Right cardiac atrium (tissue), 5 donors: ENCODE measurements at places on chromosomes 1 and 21. TPM values are rescaled to one million over a fixed set of nuclear protein-coding genes. Genes with fewer than 3 reads are reported as not detected.
A peak's percentile ranks its signal among the peaks of the same experiment; 100 is the strongest.

Gene OR2L5
- not detected for total RNA-seq

Gene ADAMTS1
- 52.3 TPM for total RNA-seq

Gene TCHH
- 0.11 TPM for total RNA-seq

- DNase-seq, result peak; percentile 80
Measured at GRCh38 chr21:42513985-42514882, 582 bp downstream of the SLC37A1 start.

DNA sequence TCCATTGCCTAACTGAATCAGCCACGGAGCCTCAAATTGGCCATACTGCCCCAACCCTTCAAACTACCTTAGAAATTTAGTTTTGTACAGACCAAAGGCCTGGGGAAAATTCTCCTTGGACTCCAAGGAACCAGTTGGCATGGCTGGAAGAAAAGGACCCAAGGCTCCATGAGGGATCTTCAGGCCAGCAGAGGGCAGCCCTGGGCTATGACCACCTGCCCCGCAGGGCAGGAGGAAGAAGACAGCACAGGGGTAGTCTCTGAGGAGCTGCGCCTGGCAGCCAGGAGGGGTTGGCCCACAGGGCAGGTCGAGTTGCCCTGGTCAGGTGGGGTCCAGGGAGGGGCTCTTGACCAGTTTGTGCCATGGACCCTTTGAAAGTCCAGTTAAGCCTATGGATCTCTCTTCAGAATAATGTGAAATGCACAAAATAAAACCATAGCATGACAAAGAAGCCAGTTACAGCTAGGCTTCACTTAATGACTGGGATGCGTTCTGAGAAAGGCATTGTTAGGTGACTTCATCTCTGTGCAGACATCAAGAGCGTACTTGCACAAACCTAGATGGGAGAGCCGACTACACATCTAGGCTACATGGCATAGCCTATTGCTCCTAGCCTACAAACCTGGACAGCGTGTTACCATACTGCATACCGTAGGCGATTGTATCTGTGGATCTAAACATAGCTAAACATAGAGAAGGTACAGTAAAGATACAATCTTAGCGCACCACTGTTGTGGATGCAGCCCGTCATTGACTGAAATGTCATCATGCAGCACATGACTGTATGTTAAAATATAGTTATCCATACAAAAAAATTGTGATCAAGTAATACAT is 26.1 kb downstream of the CACNA1S start:
- DNase-seq, result peak; percentile 40

DNA sequence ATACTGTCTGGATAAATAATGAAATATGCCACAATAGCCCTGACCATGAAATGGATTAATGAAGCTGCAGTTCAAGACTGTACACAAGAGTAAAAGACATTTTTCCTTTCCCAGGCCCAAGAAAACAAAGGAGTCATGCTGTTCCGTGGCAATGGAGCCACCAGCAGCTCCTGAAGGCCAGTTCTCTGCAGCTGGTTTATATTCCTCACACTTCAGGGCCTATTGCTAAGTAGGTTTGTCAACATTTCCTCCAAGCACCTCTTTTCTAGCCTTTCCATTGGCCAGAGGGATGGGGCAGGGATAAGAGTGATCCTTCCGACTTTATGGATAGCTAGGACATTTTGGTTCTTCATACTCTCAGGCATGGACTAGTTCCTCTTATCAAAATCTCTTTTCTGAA is 24.2 kb upstream of the RGL1 start:
- no peak for DNase-seq

DNA sequence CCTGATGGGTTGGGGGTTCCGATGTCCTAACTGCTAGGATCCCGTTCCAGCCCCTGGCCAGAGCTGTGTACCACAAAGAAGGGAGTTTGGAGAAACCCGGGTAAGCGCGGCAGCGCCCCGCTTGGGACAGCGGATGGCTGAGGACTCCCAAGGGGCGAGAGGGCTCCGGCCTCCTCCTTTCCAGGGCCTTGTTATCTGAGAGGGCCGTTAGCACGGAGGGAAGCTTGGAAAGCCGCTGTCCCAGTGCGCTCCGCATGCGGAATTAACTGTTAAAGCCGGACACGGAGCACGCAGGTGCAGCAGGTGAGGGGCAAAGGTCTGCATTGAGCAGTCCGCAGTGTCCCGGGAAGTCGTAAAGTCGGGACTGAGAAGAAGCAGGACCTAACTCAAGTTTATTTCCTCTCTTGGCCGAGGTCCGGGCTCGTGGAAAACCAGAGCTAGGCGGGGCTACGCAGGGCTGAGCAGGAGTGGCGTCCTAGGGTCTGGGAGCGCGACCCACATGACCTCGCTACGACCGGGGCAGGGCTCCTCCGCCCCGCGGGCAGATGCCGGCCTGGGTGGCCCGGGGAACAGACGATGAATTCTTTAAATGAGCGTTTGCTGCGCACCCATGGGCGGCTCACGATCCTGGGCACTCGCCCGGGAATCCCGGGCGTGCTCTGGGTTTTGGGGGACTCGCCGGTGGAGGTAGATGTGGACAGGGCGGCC is 4.5 kb downstream of the LHX4 start:
- no peak for DNase-seq

- peak; percentile 92 for DNase-seq
Measured at GRCh38 chr1:116909512-116910378, at the start of gene PTGFRN. TSS of gene PTGFRN (plus strand) at chr1:116909916. CDS start at chr1:116910204, 288 bp downstream.

DNA sequence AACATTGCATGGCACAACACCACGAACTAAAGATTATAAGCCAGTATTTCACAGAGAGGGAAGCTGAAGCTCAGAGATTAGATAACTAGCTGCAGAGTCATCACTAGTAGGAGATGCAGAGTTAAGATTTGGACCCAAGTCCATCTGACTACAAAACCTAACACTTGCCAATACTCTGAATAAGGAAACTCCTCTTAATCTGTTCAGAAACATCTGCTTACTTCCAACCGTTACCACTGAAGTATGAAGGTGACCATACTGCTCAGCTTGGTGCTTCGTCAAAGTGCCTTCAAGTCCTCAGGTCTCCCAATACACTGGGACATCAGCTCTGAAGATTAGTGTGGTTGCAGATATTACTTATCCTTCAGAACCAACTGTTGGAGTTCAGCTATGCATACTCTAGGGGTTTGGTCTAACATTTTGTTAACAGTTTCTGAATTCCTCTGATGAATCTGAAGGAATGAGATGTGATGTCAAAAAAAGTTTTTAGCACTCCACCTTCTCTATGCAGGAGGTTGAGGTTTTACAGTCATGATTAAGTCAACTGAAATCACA is 179.6 kb downstream of the TPR start:
- no peak for DNase-seq

DNA sequence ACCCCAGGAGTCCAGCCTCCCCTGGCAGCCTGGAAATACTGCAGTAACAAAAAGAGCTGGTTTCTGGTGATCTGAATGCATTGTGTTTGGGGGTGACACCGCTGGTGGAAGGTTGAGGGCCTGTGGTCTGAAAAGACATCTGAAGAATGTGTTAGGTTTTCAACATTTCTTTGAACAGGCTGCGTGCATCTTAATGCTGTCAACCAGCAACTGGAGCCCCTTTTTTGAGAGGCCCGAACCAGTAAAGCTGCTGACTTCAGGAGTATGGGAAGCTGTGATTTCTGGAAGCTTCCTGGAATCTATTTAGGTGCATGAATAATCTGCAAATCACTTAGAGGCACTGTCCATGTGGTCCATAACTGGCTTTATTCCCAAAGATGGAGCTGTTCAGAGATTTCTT is 17.0 kb downstream of the ATP5PO start:
- no peak for DNase-seq

- no peak for DNase-seq
Measured at GRCh38 chr1:113057006-113057405, 16.0 kb upstream of the LRIG2 start.
